Suprapubic skin (tissue), 4 donors: ENCODE measurements at places on chromosomes 3 and 15.

DNA sequence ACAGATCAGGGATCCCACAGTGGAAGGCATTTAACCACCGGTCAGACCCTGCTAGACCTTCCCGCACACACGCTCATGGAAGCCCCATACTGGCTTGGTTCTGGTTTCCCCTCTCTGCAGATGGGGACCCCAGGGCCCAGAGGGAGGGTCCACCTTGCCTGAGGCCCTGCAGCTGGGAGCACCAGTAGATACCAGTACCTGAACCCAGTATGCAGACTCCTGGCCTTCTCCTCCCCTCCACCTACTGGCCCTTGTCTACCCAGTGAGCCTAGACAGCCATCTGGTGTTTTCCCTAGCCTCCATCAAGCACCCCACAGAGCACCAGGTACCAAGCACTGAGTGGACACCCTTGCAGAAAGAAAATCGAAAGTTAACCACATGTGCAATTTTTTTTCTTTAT, 65.1 kb downstream of the MEGF11 start:
- no peak for DNase-seq

DNA sequence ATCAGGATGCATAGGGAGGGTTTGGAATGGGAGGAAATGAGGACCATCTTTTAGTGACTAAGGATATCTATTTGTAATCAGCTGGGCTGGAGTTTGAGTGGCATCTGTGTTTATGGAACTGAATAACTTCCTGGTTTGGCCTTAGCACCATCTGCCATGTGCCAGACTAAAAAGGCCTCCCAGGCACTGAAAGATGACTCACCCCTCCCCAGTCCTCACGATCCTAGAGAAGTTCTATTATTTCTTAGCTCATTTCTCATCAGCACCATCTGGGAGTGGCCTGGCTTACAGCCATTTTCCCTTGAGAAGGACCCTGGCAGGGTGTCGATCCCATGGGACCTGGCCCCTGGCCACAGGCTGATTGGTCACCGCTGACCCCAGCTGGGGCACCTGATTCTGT, 23.9 kb upstream of the CTXND1 start:
- no peak for DNase-seq

DNA sequence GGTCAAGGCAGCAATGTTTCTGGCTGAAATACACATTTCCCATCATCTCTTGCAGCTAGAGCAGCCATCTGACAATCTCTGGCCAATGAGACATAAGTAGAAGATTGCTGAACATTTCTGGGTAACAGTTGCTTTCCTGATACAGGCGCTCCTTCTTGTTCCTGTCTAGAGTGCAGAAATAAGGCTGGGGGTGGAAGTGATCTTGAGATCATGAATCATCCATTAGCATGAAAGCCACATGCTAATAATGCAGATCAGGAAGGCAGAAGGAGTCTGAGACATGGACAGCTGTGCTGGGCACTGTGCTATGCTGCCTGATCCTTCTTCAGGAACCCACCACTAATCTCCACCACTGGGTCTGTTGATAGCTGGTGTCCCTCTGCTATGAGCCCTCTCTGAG, 14.8 kb upstream of the TMEM108 start:
- DNase-seq, result no peak

DNA sequence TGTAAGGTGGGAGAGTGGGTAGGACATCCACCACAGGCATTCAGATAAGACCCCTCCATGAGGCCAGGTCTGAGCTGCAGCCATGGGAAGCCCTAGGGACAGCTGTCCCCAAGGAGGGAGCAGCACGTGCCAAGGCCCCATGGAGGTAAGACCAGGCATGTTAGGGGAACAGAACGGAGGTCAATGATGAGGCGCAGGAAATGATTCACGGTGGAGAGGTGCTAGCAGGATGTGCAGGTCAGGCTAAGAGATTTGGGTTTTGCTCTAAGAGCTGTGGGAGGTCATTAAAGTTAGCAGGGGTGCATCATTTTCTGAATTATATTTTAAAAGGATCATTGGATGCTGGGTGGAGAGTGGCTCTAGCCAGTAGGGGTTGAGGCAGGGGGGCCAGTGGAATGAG, 66.4 kb upstream of the SNRPA1 start:
- DNase-seq, result no peak

DNA sequence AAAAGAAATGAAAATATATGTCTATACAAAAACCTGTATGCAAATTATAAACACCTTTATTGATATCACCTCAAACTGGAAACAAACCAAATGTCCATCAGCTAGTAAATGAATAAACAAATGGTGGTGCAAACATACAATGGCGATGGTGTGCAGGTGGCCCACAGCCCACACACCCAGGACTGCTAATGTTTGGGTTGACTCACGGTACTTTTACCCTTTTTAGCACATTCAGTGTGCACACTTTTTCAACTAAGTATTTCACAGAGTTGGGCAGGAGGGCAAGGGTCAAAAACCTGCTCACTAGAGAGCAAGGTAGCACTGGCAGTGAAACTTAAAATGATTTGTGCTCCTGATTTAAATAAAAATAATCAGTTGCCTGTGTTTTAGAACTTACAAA, 123.1 kb upstream of the BHLHE40 start:
- no peak for DNase-seq

DNA sequence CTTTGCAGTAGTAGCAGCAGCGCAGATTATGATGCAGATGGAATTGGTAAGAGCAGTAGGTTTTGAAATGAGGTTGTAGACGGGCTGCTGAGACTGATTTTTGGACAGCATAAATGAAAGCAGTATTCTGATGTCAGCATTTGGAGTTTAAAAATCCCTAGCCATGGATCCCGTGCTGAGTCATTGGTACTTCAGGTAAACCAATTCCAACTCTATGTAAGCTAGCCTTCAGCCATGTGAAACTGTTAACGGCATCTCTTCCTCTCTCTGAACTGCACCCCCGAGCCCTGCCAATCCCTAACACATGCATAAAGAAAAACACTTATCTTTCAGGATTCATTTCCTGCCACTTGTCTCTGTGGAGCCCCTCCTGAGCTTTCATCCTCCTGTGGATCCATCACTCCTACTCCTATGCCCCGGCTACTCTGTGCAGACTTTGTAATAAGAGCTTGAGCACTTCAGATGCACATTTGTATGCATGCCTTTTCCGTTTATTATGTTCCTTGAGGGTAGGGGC, 119.0 kb downstream of the AKAP13 start:
- DNase-seq, result no peak

GRCh38 chr3:54873059-54874010, 54.5 kb downstream of the LRTM1 start:
- DNase-seq, result no peak

GRCh38 chr3:51269466-51269865, 115.6 kb upstream of the MANF start:
- DNase-seq, result no peak

- DNase-seq, result no peak
Observed at GRCh38 chr3:170247875-170248274, 25.7 kb downstream of the PRKCI start.

GRCh38 chr15:60328852-60329443, 68.8 kb downstream of the ANXA2 start:
- no peak for DNase-seq

DNA sequence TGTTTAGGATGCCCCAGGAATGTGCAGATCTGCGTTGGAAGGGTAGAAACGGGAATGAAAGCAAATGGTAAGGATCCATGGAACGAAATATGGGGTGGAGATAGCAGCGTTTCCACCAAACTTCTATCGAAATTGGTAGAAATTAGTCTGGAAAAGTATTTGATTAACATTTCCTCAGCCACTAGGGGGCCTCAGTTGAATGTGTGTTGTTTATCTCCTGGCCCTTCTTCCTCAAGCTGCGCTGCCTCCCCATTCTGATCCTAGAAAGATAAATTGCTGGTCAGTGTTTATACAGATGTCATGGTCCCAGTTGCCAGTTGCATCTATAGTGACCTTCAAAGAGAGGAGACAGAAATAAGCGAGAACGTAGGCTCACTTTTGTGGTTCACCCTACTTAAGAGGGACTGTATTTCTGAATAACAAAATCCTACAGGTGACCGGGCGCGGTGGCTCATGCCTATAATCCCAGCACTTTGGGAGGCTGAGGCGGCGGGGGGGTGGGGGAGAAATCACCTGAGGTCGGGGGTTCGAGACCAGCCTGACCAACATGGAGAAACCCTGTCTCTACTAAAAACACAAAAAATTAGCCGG, 457.1 kb downstream of the SQOR start:
- no peak for DNase-seq

DNA sequence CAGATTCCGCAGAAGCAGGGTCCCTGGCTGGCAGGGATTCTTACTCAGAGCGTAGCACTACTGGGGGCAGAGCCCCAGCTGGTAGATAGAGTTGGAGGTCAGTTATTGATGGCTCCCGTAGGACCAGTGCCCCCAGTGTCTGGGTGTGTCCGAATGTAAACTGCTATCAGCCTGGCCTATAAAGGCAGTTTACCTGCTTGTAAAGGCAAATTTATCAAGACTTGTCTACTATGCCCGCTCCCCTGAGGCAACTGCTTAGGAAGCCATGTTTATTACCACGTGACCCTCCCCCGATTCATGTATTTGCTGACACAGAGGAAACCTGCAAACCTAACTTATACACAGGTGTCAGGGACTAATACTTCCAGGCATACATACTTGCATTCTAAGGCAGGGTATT, 607 bp upstream of the PPP1R14D start:
- DNase-seq, result no peak

DNA sequence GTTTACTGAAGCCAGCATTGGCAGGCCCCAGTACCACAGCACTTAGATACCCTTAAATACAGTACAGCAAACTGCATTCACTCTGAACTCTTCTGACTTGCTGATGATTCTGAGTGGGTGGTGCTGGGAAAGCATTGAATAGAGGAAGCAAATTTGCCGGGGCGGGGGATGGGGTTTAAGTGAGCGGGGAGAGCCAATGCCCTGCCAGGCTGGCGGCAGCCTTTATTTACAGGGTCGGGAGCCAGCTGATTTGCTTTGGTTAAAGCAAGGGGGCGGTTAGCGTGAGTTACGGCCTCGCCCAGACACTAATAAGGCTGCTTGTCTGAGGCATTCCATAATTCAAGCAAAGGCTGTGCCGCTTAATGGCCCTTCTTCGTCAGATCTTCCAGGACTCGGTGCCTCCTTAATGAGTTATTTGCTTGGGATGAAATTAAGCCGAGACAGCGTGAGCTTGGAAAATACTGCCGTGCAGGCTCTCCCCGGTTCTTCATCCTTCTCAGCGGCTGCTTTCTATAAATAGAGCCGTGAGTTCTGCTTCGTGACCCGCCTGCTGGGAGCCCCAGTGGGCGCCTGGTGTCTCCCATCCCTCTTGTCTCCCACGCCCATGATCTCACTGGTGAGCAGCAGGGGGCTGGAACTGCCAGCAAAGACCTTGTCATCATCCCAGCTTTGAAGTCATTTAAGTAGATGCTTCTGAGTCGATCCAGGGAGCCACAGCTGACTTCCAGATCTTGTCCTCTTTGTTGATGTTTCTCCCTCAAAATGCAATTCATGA, 25.8 kb downstream of the SPSB4 start:
- DNase-seq, result peak; percentile 81

DNA sequence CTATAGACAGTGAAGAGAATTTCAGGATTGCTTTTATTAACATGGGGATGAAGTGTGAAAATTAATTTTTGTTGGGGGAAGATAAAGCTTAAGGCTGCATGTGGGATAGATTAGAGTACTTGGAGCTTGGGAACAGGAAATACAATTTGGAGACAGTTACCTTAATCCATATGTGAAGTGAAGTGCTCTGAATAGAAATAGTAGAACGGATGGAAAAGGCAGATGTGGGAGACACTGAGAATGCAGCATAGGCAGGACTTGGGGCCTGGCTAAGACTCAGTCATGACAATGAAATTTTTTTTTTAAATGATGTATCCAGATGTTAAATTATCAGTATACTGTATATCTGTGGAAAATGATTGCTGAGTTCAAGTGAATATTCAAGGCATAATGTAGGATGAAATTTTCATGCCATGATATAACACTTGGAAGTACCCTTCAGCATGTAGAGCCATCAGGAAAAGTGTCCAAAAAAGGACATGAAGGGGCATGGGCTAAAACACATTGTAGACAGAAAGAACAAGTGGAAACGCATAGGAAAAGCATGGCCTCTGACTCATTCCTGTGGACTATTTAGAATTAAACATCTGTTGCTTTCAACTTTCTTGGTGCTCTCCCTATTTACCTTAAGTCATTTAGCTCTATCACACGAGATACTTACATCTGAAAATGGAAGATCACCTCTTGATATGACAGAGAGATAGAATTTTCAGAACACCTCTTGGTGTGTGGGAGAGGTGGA, 134.8 kb downstream of the RBMS3 start:
- no peak for DNase-seq

- no peak for DNase-seq
Observed at GRCh38 chr15:98076021-98076816, 115.7 kb downstream of the ARRDC4 start.

GRCh38 chr3:172145031-172145686, 105.8 kb downstream of the FNDC3B start:
- DNase-seq, result no peak

- no peak for DNase-seq
Observed at GRCh38 chr15:32117122-32117521, 86.8 kb downstream of the CHRNA7 start.

DNA sequence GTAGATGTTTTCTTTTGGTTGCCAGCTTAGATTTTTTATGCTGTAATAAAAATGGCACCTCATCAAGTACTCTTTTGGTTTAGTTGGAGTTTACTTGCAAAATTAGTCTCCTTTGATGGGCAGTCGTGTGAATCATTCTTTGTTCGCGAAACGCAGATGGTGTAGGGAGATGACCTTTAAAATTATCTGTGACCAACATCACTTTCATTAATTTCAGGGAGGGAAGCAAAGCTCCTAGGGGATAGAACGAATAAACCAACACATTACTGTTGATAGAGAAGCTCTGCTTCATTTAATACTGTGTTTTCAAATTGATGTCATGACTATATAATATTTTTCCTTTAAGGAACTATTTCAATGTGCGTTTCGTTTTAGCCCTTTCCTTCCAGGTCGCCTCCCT, 67.4 kb downstream of the USP13 start:
- DNase-seq, result no peak

- DNase-seq, result peak; percentile 59
Observed at GRCh38 chr15:42138968-42139386, 17.5 kb downstream of the PLA2G4F start.

GRCh38 chr3:143242101-143242500, 122.5 kb downstream of the CHST2 start:
- DNase-seq, result no peak
